ENCODE measurements at places on chromosomes 2 and 18. TPM values are rescaled to one million over a fixed set of nuclear protein-coding genes. Genes with fewer than 3 reads are reported as not detected.

Gene MEP1B
- 4.1 TPM for total RNA-seq

Gene KHK
- total RNA-seq, result 418 TPM

GRCh38 chr2:23456881-23457760 lies 72.1 kb downstream of the KLHL29 start:
- no peaks in the 10 kb centered on the region for H3K4me1 ChIP-seq
- H3K36me3 ChIP-seq, result no peaks in the 10 kb centered on the region
- no peak for DNase-seq
- H3K27ac ChIP-seq, result no peak overlapping the region
- H3K4me3 ChIP-seq, result no peak overlapping the region
- H3K27me3 ChIP-seq, result no peaks in the 10 kb centered on the region

GRCh38 chr18:36490897-36491296 lies 193.4 kb downstream of the FHOD3 start:
- no peak for DNase-seq
- no peaks in the 10 kb centered on the region for H3K36me3 ChIP-seq
- no peak overlapping the region for H3K27ac ChIP-seq
- H3K27me3 ChIP-seq, result no peaks in the 10 kb centered on the region
- no peaks in the 10 kb centered on the region for H3K4me1 ChIP-seq

Gene C18orf63
- total RNA-seq, result not detected

Data from Peyer's patch (tissue), 4 donors.